ENCODE measurements at places on chromosomes 11 and 22.

- DNase-seq = peak; percentile 27
These were observed 103.8 kb downstream of the STIM1 start for GRCh38 chr11:3959015-3959902.

DNA sequence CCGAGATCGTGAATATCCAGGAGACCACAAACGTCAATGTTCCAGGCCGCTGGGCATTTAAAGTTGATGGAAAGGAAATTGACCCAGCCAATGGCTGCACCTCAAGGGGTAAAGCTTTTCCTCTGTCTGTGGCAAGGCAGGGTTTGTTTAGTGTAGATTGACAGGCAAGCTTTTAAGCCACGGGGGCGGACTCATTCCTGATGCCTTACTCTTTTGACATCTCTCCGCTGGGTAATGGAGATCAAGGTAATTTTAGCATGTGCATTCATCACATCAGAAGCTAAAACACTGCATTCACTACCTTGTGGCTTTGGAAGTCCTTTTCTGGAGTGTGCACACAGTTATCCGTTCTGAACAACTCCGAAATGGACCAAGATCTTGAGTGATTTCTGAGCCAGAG is 12.6 kb downstream of the TECTA start:
- DNase-seq = no peak

GRCh38 chr22:24427500-24428164 is at the start of gene ADORA2A:
Gene ADORA2A (plus strand): TSS chr22:24427599. CDS start chr22:24433405, 5,806 bp downstream.
- DNase-seq = no peak

DNA sequence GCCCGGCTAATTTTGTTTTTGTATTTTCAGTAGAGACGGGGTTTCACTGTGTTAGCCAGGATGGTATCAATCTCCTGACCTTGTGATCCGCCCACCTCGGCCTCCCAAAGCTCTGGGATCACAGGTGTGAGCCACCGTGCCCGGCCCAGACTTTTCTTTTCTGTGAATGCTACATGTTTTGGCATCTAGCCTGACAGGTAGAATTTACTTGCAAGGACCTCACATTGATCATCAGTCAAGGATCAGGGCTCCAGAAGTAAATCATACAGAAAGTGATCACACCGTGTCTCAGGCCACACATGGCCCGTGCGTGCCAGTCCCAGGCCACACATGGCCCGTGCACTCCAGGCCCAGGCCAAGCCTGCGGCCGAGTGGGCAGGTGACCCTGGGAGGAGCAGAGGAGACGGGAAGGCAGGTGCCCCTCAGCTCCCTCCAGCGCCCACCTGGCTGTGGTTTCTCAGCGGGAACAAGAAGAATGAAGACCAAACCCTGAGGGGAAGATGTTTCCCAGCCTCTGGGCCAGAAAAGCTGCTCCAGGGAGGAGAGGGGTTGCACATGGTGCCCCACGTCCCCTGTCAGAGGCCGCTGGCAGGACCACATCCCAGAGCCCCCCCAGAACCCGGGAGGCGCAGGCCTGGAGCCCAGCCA is 76.2 kb downstream of the BRD1 start:
- DNase-seq = no peak

- DNase-seq = no peak
These were observed 5.5 kb downstream of the ZC3H12C start for GRCh38 chr11:110098645-110099044.

- DNase-seq = no peak
These were observed 2.3 kb upstream of the ALKBH8 start for GRCh38 chr11:107567739-107568335.

DNA sequence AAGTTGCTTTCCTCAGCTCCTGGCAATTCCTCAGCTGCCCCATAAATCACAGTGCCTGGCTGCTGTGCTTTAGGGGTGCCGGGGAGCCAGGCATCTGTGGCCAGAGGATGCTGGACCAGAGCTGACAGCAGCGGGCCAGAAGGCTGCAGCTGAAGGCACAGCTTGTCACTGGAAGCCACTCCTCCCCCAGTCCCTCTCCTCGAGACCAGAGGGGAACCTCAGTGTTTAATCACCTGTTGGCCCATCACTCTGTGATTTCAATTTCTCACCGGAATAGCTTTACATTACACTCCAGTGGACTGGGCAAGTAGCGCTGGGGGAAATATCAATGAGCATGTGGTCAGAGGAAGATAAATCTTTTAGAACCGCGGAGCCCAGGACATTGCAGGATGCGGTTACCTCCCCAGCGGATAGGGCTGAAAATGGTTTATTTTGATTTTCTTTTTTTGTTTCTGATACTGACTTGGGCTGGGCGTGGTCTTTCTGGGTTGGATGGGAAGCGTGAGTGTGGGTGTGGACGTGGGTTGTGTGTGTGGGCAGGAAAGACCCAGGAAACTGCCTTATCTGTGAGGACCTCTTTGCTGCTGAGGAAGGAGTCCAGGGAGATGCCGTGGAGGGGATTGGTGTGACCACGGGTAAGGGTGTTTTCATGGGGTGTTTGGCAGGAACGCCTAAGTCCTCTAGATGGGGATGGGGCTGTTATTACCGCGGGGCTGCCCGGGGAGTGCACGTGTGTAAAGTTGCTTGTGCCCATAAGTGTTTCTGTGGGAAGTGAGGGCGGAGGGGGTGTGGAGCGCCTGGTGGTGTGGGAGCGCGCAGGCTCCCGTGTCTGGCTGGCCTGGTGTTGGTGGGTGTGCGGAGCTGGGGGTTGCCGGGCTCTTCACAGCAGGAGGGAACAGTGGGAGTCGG is 4.0 kb downstream of the DAGLA start:
- DNase-seq = no peak

GRCh38 chr22:18965526-18966421 is 29.7 kb upstream of the PRODH start:
- DNase-seq = no peak

GRCh38 chr11:13286279-13286821 is 8.8 kb downstream of the BMAL1 start:
- no peak for DNase-seq

- peak; percentile 42 for DNase-seq
These were observed 77.7 kb downstream of the MORC2 start for GRCh38 chr22:30890686-30891442.

- DNase-seq = no peak
These were observed 898.5 kb downstream of the METTL15 start for GRCh38 chr11:29006668-29007067.

- no peak for DNase-seq
These were observed 17.7 kb upstream of the IL2RB start for GRCh38 chr22:37167176-37167980.
